ENCODE measurements at places on chromosomes 2 and 18.

DNA sequence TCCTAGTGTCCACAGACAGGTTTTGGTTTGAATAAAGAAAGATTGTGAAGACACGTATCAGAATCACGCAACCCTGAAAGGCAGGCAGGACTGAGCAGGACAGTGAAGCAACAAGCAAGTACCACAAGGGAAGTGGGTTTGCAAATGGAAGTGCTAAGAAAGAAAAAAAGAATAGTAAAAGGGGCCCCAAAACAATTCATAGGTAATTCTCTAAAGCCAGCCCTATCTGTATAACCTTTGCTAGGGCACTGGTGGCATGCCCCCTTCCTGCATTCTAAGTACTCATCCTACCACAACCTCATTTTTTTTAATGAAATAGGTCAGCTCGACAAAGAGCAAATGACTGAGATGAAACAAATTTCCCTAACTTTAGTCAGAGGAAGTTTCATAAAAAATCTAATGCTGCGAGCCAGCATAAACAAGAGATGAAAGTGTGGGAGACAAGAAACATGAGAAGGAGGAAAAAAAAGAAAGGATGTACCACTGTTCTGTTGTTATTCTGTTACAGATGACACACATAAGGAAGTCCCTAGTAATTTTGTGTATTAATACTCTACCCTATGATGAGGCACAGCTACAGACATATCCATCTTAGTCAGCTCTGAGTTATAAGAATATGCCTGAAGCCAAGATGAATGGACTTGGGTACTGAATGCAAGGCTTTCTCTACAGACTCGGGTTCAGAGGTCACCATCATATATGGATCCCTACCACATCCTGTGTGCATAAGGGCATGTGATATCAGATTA lies 32.2 kb downstream of the IKZF2 start:
- peak; percentile 54 for DNase-seq

DNA sequence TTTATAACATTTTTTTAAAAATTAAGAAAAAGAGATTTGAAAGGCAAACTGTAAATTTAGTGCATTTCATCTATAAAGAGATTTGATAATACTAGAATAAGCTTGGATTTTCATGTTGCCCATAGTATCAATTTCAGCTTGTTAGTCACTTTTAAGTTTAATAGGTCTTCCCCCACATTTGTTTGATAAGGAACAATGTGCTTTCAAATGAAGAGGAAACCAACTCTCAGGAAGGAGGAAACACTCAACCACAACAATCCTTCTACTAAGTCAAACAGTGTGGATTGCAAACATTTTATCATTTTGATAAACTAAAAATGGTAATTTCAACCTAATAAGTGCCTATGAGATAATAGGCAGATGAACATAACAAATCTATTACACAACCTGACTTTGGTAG lies 397.1 kb upstream of the CDH20 start:
- DNase-seq = no peak

DNA sequence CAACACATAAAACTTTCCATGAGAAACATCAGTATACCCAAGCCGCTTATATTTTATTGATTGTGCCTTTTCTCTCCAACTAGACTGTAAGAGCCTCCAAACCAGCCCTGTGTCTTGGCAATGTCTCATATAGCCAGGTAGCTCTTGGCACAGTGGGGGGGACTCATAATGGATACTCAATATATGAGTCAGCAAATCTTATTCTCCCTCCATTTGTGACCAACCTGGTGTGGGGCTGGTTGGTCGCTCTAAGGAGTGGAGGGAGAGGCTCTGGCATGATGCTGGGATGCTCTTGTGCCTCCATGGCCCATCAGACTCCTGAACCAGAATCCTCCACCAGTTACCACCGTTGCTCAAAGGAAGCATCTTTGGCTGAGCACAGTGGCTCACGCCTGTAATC lies 32.0 kb downstream of the EFR3B start:
- DNase-seq = no peak

- DNase-seq = no peak
Observed at GRCh38 chr2:201432038-201432620, 19.1 kb downstream of the TRAK2 start.

GRCh38 chr2:94769733-94770132 lies 101.5 kb upstream of the TEKT4 start:
- DNase-seq = no peak

GRCh38 chr18:36942264-36942663 lies 113.3 kb downstream of the KIAA1328 start:
- DNase-seq = peak; percentile 22

- DNase-seq = peak; percentile 69
Observed at GRCh38 chr2:75646583-75647425, at the start of gene MRPL19. TSS of gene MRPL19 (plus strand) at chr2:75646783. CDS start at chr2:75646808, 25 bp downstream.

DNA sequence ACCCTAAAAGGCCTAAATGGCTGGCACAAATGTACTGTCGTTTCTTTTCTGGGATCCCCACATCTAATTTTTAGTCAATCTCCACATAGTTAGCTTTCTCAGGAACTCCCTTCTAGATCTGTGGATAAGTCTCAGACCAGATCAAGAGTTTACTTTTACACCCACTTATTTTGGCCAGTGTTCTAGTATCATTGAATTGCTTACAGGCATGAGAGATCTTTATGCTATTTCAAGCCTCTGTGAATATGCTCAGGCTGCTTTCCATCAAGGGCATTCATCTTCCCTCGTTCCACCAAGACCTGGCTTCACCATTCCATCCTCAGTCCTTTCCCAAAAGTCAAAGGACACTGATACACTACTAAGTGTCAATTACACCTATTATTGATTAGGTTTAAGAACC lies 27.8 kb upstream of the SCN1A start:
- DNase-seq = no peak

GRCh38 chr2:118774458-118775133 lies 72.9 kb downstream of the EN1 start:
- DNase-seq = peak; percentile 30

DNA sequence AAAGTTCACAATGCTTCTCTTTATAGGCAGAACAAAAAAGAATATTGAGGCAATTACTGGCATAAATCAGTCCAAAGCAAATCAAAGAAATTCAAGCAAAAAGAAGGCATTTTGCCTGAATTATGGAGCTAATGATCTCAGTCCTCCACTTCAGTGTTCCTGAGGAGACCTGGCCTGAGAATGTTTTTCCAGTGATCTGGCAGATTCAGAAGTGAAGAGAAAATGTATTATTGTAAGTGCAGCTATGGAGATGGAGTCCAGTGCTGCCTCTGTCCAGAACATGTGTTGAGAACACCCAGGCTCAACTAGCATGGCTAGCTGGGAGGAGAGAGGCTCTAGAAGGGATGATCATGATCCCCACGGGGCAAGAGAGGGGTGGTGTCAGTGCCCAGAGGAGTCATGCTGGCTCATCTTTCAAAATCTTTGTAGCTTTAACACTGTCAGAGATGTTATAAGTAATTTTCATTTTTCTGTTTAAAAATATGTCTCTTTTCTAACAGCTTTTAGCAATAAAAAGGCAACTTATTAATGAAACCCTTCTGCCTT lies 367.0 kb upstream of the RAB12 start:
- no peak for DNase-seq

- DNase-seq = peak; percentile 18
Observed at GRCh38 chr2:20592106-20593071, 58.5 kb downstream of the HS1BP3 start.

- DNase-seq = no peak
Observed at GRCh38 chr2:176734868-176735267, 465.6 kb downstream of the MTX2 start.

DNA sequence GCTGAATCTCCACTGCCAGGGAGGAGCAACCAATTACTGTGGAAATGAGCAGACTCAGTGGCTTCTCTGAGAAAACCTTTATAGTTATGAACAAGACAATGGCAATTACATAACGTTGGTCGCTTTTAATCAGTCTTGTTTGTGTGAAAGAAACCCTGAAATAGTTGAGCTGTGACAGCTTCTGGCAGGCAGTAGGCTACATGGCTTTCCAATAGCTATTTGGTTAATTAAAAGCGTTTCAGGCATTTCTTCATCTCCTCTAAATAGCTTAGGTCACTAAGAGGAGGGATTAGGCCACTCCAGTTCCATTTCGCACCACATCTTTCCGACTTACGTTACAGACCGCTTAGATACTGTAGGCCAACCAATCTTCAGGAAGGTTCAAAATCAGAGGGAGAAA lies 794.4 kb upstream of the ID2 start:
- no peak for DNase-seq

GRCh38 chr2:70724366-70724765 lies 43.6 kb downstream of the ADD2 start:
- DNase-seq = no peak

GRCh38 chr2:239891698-239892097 lies 133.4 kb downstream of the NDUFA10 start:
- DNase-seq = no peak

GRCh38 chr18:62374410-62374965 lies 49.4 kb downstream of the TNFRSF11A start:
- DNase-seq = no peak

- DNase-seq = no peak
Observed at GRCh38 chr2:178700922-178701342, 106.3 kb downstream of the TTN start.

DNA sequence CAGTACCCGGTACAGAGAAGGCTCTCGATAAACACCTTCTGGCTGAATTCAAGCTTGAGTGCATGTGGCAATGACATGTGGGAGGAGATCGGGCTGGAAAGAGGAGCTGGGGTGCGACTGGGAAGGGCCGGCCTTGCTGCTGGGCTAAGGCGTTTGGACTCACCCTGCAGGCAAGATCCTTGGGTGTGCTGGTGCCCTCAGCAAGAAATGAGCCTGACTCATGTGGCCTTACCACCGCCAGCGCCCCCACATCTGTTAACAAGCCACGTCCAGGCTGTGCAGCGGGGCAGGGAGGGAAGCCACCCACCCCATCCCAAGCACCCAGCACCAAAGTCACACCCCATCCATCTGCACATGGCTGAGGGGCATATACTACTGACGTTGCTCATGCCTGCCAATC lies 1.3 kb downstream of the HS1BP3 start:
- DNase-seq = no peak

DNA sequence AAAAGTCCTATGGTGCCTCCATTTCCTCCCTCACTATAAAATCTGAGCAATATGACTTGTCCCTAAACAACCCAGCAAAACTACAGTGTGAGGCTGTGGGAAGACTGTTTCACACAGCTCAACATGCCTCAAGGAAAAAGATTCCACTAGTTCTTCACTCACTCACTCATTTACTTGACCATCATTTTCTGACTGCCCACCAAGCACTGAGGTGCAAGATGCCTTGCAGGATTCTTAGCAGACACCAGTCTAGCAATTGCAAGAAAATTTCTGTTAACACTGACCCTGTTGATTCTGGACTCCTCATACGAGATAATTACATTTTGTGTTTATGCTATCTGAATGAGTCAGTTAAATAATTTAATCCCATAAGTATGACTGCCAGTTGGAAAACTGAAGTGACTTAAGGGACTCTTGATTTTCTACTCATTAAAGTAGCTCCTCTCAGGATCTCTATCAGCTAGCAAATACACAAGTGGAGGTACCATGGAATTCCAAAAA lies 51.9 kb upstream of the PCBP1 start:
- no peak for DNase-seq

DNA sequence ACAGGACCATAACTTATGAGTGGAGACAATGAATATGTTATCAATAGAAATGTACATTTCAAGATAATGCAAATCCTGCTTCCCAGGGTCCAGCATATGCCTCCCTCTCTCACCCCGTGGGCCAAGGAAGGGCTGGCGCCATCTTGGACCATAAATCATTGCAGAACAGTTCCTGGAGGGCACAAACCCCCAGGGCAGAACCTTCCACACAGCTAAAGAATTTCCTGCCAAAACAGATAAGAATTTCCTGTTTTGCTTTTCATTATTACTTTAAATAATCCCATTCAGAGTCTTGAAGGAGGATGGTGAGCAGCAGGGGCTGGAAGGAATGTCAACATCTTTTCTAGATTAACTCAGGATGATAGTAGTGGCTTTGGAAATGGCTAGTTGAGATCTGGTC lies 53.7 kb downstream of the EHD3 start:
- DNase-seq = no peak

GRCh38 chr2:131552871-131553270 lies 25.2 kb downstream of the CCDC74A start:
- DNase-seq = no peak

Measured in activated naive CD4-positive, alpha-beta T cell treated with anti-CD3 and anti-CD28 coated beads, Interleukin-2, amount 50 U/mL, for 72 hours (primary cell).